A549 treated with CpdA at 1 μM for 4 hours (cell line): ENCODE measurements at places on chromosomes 3 and 15. TPM values are rescaled to one million over a fixed set of nuclear protein-coding genes. Genes with fewer than 3 reads are reported as not detected.

The PYGO1 gene
- total RNA-seq = 6.5 to 8.3 TPM (median 6.9 TPM) in 5 replicates

The KBTBD13 gene
- total RNA-seq = not detected in 5 replicates

The KNL1 gene
- total RNA-seq = 5.0 to 10.1 TPM (median 7.3 TPM) in 5 replicates

The GHSR gene
- total RNA-seq = not detected in 5 replicates

The FBXO40 gene
- not detected in 5 replicates for total RNA-seq

The CCDC191 gene
- total RNA-seq = 1.4 to 3.5 TPM (median 1.7 TPM) in 5 replicates

The FBXL22 gene
- total RNA-seq = 0.16 to 0.50 TPM (median 0.27 TPM) in 5 replicates

The PTH1R gene
- 0.37 to 0.52 TPM (median 0.48 TPM) in 4 of 5 replicates, not detected in the other for total RNA-seq

The IQCF5 gene
- not detected in 5 replicates for total RNA-seq

The RPL29 gene
- total RNA-seq = 1,289 to 1,406 TPM (median 1,382 TPM) in 5 replicates

The THSD4 gene
- 18.1 to 24.2 TPM (median 20.9 TPM) in 5 replicates for total RNA-seq

The ISLR2 gene
- 0.13 to 0.27 TPM (median 0.15 TPM) in 5 replicates for total RNA-seq

The RTP1 gene
- not detected in 5 replicates for total RNA-seq

The RPL32 gene
- total RNA-seq = 2,254 to 2,536 TPM (median 2,438 TPM) in 5 replicates

The CPLX3 gene
- not detected in 5 replicates for total RNA-seq

The ZNF770 gene
- 14.6 to 17.7 TPM (median 16.6 TPM) in 5 replicates for total RNA-seq

The NCK1 gene
- total RNA-seq = 25.4 to 30.5 TPM (median 29.1 TPM) in 5 replicates

The RHO gene
- total RNA-seq = not detected in 5 replicates

The SLC6A1 gene
- 0.02 TPM in 1 of 5 replicates, not detected in the others for total RNA-seq

The NR1I2 gene
- total RNA-seq = not detected in 5 replicates

The SPATA12 gene
- 0.44 to 0.59 TPM (median 0.47 TPM) in 5 replicates for total RNA-seq

The RUVBL1 gene
- 97.3 to 106 TPM (median 103 TPM) in 5 replicates for total RNA-seq

The ISLR gene
- 0.14 to 0.44 TPM (median 0.38 TPM) in 5 replicates for total RNA-seq

The PEX5L gene
- not detected in 5 replicates for total RNA-seq

The DPPA2 gene
- total RNA-seq = not detected in 5 replicates

The CSPG5 gene
- total RNA-seq = 0.91 to 1.2 TPM (median 0.97 TPM) in 5 replicates

The RSRC1 gene
- 26.2 to 39.0 TPM (median 27.8 TPM) in 5 replicates for total RNA-seq

The GRAMD1C gene
- total RNA-seq = 0.33 to 1.0 TPM (median 0.59 TPM) in 5 replicates

The GOLGA8T gene
- 0.90 to 1.6 TPM (median 1.4 TPM) in 5 replicates for total RNA-seq

The LYSMD2 gene
- 24.5 to 29.9 TPM (median 24.9 TPM) in 5 replicates for total RNA-seq

The SCAMP2 gene
- 57.1 to 68.8 TPM (median 66.9 TPM) in 5 replicates for total RNA-seq

The MORC1 gene
- not detected in 5 replicates for total RNA-seq

The SENP8 gene
- 0.90 to 1.9 TPM (median 1.5 TPM) in 5 replicates for total RNA-seq

The SMCO1 gene
- not detected in 5 replicates for total RNA-seq

The HMG20A gene
- total RNA-seq = 23.7 to 33.4 TPM (median 28.7 TPM) in 5 replicates

The CYP11A1 gene
- not detected in 5 replicates for total RNA-seq

The RAB6B gene
- 0.76 to 2.4 TPM (median 2.3 TPM) in 5 replicates for total RNA-seq

The TNIK gene
- total RNA-seq = 1.9 to 2.7 TPM (median 2.1 TPM) in 5 replicates

The WDR53 gene
- 8.8 to 11.4 TPM (median 10.4 TPM) in 5 replicates for total RNA-seq

The SV2B gene
- 0.02 to 0.13 TPM (median 0.03 TPM) in 3 of 5 replicates, not detected in the others for total RNA-seq

The PDCD7 gene
- 25.7 to 29.9 TPM (median 26.4 TPM) in 5 replicates for total RNA-seq

The RHCG gene
- 35.4 to 44.9 TPM (median 36.0 TPM) in 5 replicates for total RNA-seq

The HEXA gene
- 135 to 162 TPM (median 156 TPM) in 5 replicates for total RNA-seq

The CPNE9 gene
- 0.13 to 0.41 TPM (median 0.23 TPM) in 4 of 5 replicates, not detected in the other for total RNA-seq

The NEK10 gene
- 0.84 to 1.5 TPM (median 1.2 TPM) in 5 replicates for total RNA-seq

The CATSPER2 gene
- 0.40 to 3.4 TPM (median 0.84 TPM) in 5 replicates for total RNA-seq

The TRPM1 gene
- total RNA-seq = not detected in 5 replicates

The ZNF80 gene
- not detected in 5 replicates for total RNA-seq
